NCI-H1105 treated with DMSO at 0.1 percent for 48 hours (cell line): ENCODE measurements at places on chromosomes 6 and 20.

GRCh38 chr20:63519668-63520503, 679 bp upstream of the PPDPF start:
- DNase-seq: peak; percentile 44

DNA sequence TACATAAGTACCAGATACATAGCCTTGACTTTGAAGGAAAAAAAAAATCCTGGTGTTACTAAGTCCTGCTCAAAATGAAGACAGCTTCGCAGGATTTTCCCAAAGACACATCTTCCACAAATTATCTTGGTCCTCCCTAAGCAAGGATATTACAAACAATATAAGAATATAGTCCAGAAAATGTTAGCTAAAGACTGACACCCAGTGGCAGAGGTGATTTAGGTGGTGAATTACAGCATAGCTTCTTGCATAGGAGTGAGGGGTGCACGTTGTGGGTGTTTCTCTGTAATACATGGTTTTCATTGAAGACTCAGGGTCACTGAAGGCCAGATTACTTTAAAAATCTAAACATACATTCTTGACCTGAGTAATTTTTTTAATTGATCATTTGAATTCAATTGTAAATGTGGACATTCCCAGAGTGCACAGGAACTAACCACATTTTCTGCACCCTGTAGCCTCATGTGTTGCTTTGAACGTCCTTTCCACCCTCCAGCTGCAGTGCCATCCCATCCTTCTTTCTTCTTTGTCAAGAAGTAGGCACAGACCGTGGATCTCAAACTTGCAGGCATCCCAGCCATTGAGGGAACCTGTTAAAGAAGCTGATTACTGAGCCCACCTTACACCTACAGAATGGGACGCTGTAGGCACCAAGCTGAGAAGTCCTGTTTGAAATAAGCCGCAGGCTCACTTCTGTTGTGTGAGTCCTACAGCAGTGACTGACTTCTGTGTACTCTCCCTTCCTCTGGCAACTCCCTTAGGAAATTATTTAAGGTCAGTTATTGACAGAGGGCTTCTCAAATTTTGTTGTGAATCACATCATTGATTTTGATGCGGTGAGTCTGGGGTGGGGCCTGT, 102.6 kb downstream of the PERP start:
- peak; percentile 65 for DNase-seq

GRCh38 chr20:50282592-50283241, 92.1 kb downstream of the CEBPB start:
- no peak for DNase-seq

GRCh38 chr20:50704971-50705370, 13.6 kb upstream of the RIPOR3 start:
- no peak for DNase-seq

GRCh38 chr6:48031711-48032110, 79.3 kb downstream of the PTCHD4 start:
- no peak for DNase-seq

DNA sequence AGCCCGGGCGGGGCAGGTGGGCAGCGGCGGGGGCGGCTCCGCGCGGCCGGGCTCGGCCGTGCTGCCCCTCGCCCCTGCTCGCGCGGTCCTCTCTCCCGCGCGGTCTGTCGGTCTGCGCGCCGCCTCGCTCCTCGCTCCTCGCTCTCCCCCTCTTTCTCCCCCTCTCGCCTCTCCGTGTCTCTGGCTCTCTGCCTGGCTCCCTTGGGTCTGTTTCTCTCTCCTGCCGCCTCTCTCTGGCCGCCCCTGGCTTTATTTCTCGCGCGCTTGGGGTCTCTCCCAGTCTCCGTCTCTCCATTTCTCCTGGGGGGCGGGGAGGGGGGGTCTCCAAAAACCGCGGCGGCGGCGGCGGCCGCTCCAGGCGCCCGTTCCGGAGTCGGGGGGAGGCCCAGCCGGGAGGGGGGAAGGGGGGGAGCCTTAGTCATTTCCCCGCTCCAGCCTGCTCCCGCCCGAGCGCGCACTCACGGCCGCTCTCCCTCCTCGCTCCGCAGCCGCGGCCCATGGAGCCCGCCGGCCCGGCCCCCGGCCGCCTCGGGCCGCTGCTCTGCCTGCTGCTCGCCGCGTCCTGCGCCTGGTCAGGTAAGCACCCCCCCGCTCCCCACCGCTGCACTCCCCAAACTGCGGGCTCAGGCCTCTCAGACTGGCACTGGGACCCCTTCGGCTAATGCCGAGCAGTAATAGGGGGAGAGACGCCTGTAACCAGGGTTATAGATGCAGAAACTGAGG, at the start of gene SIRPA:
SIRPA (plus strand) TSS at position 457 of the 723 bp plus-strand sequence; CDS start at position 498, 41 bp downstream.
- peak; percentile 69 for DNase-seq

DNA sequence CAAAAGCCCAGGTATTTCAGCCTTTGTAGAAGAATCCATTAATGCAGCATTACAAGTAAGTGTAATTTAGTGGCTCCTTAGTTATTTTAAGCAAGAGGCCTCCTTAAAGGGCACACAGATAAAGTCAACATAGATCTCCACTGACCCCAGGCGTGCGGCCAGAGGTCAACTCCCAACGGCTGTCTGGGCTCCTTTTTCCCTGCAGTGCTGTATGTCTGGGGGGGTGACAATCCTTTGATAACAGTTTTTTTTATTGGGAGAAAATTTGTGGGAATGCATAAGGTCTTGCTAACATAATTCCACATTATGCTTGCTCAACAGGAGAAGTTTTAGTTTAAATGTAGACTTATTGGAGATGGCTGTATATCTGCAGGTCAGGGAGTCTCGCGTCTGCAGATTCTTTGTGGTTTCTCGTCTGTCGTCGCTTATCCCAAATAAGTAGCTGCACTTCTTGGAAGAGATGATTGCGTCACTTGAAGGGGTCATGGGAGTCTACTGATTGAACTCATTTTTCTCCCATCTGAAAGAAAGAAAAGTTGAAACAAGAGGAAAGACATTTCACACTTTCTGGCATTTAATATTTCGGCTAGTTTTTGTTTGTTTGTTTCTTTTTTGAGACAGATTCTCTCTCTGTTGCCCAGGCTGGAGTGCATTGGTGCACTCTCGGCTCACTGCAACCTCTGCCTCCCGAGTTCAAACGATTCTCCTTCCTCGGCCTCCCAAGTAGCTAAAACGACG, 151.7 kb upstream of the AKAP12 start:
- no peak for DNase-seq

DNA sequence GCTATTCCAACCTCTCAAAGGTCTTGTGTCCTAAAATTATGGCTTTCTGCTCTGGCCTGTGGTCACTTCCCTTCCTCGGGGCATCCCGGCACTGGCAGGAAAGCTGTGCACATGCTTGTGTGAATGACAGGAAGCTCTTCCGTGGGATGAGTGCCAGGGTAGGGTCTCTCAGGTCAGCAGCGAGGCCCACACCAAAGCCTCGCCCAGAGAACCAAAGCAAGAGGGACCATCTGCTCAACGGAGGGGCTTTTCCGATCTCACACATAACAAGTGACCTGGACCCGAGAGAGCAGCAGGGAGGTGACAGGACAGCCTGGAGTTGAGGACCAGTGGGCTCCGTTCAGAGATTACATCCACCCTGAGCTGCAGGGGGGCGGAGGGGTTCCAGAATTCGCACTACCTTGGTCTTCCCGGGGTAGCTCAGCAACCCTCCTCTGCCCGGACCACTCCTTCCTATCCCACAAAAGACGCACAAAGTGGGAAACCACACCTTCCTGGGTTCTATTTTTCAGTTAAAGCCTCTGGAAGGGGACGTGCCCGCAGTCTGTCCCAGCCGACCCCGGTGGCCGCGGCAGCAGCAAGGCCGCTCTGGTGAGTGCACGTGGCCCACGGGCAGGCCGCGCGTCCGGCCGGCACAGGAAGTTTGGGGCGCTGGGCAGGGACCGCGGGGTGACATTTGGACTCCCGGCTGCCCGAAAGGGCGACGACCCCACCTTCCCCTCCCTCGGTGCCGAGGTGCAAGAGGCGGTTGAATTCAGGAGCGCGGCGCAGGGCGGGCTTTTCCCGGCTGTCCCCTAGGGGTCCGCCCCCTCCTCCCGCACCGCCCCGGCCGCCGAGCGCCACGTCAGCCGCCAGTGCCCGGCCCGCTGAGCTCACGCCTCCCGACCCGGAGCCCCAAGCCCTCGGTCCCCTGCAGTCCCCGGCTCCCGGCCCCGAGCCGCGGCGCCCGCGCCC, 988 bp downstream of the TXNDC5 start:
- peak; percentile 13 for DNase-seq
